GM12892 (cell line): ENCODE measurements at places on chromosomes 2 and 18.

DNA sequence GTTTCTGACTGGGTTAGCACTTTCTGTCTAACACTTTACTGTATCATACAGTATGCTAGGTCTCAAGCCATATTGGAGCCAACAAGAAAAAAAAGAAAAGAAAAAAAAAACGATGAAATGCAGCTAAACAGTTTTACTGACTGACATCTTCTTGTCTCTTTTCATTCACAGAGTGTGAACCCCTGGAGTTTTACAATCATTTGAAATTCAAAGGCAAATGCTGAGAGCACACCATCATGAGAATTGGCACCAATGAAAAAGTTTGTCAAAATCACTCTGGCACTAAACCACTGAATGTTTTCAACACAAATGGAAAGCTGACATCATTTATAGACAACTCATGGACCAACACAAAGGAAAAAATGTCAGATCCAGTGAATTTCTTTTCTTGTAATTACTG lies 513.3 kb downstream of the LRRTM4 start:
- no peak for DNase-seq

- no peak for DNase-seq
These were observed 18.2 kb upstream of the CRIM1 start for GRCh38 chr2:36337354-36337753.

GRCh38 chr2:134660626-134661402 lies 58.0 kb downstream of the TMEM163 start:
- no peak for DNase-seq

GRCh38 chr2:227774011-227774624 lies 28.4 kb downstream of the SCYGR8 start:
- DNase-seq = no peak

DNA sequence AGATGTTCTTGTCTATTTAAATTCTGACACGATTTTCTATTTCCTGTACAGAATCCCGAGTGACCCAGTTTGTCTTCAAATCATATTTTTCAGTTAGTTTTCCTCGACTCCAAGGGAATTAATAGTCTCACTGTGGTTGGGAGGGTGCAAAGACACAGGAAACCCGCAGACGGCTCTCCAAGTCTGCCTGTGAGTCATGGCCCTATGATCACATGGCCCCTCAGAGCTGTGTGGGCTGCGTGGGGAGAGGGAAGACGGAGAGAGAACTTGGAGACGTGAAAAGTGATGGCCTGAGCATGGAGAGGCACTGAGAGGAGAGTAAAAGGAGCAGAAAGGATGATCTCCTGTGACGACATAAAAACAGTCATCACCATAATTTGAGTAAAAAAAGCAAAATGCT lies 989.9 kb downstream of the DCDC2C start:
- DNase-seq = no peak

DNA sequence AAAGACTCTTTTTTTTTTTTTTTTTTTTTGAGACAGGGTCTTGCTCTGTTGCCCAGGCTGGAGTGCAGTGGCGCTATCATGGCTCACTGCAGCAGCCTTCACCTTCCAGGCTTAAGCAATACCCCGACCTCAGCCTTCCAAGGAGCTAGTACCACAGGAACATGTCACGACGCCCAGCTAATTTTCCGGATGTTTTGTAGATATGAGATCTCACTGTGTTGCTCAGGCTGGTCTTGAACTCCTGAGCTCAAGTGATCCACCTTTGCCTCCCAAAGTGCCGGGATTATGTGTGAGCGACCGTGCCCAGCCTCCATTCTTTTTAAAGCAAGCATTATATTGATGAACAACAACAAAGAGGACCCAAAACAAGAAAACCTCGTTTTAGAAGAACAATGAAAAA lies 307.1 kb upstream of the ID2 start:
- no peak for DNase-seq

DNA sequence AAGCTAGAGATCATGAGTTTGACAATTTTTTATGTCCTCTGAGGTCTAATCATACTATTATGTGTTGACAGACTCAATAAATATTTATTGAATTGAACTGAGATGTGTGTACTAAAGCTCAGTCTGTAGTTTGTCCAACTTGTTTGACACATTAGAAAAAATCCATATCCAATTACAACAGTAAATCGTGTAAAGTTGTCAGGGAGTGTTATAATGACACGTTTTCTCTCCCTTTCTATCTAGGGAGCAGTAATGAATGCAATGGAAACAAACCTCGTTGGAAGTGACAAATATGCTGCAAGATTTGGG lies 28.4 kb downstream of the ITGA4 start:
- DNase-seq = no peak
